ENCODE measurements at places on chromosomes 13 and 19.
A peak's percentile ranks its signal among the peaks of the same experiment; 100 is the strongest.

DNA sequence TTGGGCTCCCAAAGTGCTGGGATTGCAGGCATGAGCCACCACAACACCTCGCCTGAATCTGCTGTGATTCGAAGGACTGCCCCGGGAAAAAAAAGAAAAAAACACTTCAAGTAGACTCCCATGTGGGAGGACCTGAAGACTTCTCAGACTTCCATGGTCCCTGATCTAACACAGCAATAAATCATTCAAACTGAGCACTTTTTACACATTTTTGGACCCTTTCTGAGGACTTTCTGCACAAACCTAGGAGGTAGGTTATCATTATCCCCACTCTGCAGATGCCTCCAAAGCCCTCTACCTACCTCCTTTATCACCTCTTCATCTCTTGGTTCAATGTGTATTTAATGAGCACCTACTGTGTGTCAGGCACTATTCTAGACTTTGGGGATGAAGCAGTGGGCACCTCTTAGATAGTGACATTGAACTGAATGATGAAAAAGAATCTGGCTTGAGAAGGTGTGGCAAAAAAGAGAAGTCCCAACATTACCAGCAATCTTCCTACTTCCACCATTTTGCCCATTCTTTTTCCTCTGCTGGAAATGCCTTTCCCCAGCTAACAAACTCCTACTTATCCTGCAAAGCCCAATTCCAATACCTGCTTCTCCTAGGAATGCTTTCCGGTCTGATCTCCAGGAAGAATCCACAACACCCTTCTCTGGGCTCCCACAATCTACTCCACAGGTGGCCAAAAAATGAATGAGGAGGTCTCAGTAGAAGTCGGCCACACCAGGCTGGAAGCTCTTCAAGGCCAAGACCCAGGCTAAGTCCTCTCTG, 1.6 kb upstream of the CLPP start:
- no peak for DNase-seq

DNA sequence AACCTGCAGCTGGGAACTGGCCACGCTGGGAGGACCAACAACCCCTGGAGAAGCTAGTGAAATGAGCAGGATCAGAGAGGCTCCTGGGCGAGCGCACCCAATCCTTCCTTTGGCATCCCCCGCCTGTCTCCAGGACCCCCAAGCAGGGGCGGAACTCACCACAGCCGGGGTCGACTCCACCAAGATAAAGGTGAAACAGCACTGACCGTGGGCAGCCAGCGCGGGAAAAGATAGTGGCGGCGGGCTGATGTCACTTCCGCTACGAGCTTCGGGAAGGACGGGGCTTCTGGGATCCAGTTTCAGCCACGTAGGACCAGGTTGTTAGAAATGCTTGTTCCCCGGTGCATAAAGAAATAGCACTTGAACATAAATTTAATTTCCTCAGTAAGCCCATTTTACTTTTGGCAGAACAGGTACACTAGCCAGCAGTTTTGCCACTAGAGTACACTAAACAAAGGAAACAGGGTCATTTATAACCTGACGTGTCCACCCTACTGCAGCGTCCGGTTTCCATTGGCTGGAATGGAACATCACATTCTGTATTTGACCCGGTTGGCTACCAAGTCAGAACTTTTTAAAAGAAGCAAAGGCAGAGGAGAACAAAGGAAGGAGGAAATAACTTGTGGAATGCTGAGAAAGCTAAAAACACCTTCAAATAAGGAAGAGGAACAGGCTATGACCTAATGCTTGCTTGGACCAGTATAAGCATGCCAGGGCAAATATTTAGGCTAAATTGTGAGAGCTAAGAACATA, 25.5 kb upstream of the ZNF562 start:
- DNase-seq = no peak

DNA sequence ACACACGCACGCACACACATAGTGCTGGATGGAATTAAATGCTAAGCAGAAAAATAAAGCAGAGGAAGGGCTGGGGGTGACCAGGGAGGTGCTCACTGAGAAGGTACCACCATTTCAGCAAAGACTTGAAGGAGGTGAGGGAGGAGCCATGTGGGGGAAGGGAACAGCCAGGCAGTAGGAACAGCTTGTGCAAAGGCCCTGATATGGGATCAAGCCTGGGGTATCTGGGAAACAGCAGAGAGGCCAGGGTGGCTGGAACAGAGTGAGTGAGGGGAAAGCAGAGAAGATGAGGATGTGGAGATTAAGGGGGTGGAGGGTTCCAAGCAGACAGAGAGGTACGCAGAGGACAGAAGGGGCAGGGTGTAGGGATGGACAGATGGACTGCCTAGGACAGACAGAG, 25.2 kb downstream of the NOTCH3 start:
- no peak for DNase-seq

DNA sequence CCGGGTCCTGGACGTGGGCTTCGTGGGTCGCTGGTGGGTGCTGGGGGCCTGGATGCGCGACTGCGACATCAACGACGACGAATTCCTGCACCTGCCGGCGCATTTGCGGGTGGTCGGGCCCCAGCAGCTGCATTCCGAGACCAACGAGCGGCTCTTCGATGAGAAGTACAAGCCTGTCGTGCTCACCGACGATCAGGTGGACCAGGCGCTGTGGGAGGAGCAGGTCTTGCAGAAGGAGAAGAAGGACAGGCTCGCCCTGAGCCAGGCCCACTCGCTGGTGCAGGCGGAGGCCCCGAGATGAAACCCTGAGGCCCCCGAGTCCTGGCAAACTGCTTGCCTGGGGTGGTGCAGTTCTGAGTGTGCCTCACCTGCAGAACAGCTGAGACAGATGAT, 787 bp downstream of the TIMM29 start:
- DNase-seq = no peak

GRCh38 chr19:12783849-12784393, 7.4 kb upstream of the JUNB start:
- DNase-seq = peak; percentile 50

- DNase-seq = no peak
Measured at GRCh38 chr19:40344422-40344821, 3.8 kb downstream of the C19orf47 start.

DNA sequence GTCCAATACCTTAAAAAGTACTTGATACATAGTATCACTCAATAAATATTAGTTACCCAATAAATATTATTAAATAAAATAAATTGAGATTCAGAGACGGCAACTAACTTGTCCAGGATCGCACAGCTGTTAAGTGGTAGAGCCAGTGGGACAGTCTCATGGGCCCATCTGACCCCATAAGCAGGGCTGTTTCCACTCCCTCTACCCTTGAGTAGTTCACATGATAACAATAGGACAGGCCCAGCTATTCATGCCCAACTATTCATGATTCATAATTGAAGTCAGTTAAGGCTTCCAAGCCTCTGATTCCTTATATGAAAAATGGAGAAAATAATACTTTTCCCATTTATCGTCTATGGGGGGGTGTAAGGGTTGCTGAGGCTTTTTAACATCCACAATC, 78.2 kb downstream of the C13orf42 start:
- DNase-seq = no peak

GRCh38 chr19:29858000-29858596, 46.3 kb downstream of the CCNE1 start:
- no peak for DNase-seq

GRCh38 chr13:75079226-75079625, 402.7 kb downstream of the TBC1D4 start:
- no peak for DNase-seq

DNA sequence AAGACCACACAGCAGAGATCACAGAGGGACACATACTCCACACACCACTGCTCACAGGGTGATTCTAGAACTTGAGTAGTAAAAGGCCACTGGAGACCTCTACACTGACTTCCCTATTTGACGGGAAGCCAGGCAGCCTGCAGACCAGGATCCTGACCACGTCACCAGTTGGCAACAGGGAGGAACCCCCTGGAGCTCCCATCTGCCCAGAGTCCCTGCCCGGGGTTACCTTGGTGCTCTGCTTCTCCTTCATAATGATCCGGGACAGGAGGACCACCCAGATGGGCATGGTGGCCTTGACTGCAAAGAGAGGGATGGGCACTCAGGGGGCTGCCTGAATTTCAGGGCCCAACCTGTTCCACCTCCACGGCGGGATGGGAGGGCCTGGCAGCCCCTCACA, 932 bp downstream of the SLC35E1 start:
- DNase-seq = no peak

GRCh38 chr13:94394723-94395122, 84.8 kb downstream of the DCT start:
- DNase-seq = no peak

DNA sequence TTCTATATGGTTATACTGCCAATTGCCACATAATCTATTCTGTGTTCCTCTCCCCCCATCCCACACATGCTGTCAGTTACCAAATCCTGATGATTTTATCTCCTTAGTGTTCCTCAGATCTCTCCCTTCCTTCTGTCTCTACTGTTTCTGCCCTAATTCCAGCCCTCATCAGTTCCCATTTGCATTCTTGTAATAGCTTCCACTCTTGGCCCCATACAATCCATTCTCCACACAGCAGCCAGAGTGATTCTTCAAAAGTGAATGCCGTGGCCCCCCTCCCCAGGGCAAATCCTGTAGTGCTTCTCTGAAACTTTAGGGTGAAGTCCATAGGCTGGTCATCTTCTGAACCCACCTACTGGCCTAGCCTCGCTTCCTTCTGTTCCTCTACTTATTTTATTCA, 114.4 kb downstream of the ZAR1L start:
- no peak for DNase-seq

GRCh38 chr19:55247621-55248099, 11.2 kb downstream of the PPP6R1 start:
- no peak for DNase-seq

- DNase-seq = no peak
Measured at GRCh38 chr13:55500694-55501093, 1640.0 kb upstream of the PRR20A start.

- DNase-seq = peak; percentile 92
Measured at GRCh38 chr19:17079710-17080439, 4.3 kb downstream of the MYO9B start.

GRCh38 chr19:14472202-14472938, 2.8 kb downstream of the PTGER1 start:
- peak; percentile 67 for DNase-seq

GRCh38 chr13:48291730-48292129, 11.8 kb upstream of the RB1 start:
- no peak for DNase-seq

DNA sequence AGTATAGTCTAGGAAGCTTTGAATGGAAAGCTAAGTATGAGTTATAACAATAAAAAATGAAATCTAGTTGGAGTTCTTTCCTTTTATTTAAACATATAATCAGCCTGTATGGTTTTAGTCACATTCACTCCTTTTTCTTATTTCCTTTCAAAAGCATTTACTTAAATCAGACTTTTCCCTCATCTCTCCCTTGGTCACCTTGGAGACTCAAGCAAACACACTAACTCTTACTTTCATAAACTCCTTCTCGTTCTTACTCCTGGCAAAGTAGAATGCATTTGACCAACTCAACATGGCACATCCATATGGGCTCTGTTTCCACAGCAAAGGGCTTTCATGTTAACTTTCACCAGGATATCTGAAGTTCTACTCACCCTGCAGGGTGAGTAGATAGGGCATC, 400.0 kb downstream of the LMO7 start:
- DNase-seq = no peak

GRCh38 chr19:35861640-35862160, 5.0 kb downstream of the KIRREL2 start:
- DNase-seq = no peak

GRCh38 chr13:109431217-109431616, 355.2 kb downstream of the IRS2 start:
- DNase-seq = no peak

- DNase-seq = no peak
Measured at GRCh38 chr19:45764475-45764874, 4.6 kb downstream of the SIX5 start.

GRCh38 chr13:31731921-31732320, 7.4 kb upstream of the RXFP2 start:
- DNase-seq = no peak

DNA sequence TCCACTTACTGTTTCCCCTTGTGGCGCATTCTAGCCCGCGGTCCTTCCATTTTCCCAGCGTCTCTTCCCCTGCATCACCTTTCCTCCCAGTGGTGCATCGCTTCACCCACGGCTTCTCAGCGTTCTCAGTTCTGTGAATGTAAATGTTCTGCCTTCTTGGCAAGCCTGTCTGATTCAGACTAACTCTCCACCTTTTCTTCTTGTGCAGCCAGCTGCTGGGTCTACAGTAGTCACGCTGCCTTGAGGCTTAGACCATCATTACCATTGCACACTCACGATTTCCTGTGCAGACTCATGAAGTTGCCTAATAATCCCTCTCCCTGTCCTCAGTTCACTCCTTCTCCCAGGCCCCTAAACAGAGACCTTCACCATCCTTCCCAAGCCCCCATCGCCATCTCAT, 75.0 kb downstream of the DHRS12 start:
- no peak for DNase-seq

DNA sequence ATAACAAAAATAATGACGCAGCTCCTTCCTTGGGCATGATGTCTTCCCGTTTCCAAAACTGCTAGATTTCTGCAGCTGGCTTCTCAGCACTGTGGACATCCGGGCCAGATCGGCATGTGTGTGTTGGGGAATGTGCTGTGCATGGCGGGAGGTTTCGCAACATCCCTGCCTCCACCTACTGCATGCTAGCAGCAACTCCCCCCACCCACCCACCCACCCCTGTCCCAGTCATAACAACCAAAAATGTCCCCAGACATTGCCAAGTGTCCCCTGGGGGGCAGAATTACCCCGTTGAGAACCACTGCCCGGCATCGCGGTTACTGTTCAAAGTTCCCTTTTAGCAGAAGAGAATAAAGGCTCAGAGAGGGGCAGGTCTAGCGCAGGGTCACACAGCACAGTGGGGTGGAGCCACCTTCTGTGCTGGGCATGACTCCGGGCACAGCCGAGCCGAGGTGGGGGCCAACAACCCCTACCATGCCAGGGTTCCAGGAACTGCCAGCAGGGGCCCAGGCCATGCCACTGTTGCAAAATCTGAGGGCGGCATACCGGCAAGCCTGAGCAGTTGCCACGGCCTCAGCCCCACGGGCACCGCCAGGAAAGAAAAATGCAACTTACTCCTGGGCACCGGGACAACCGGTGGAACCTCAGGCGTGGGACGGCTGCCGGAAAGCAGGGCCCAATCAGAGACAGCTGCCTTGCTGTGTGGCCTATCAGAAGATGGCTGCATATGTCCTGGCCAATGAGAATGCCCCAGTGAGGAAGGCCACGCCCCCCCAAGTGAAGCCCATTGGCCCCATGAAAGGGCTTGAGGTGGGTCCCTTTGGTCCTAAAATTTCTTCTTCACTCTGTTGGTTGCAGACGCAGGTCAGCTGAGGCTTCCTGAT, 22.5 kb upstream of the NFIC start:
- DNase-seq = peak; percentile 33

- no peak for DNase-seq
Measured at GRCh38 chr13:87820241-87820640, 149.1 kb downstream of the SLITRK5 start.

DNA sequence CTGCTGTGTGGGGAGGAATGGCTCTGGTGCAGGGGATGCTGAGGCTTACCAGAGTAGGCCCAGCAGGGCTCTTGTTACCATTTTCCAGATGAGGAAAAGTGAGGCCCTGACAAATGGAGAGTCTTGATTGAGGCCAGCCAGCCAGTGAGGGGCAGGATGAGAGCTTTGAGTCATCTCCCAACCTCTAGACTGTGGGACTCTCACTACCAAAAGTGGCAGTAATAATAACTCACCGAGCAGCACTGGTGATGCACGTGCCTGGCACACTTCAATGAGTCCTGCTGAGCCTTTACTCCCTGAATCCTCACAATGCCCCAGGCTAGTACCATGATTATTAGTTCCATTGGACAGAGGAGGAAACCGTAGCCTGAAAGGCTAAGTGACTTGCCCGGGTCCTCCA, 7.8 kb downstream of the CIC start:
- DNase-seq = no peak

- no peak for DNase-seq
Measured at GRCh38 chr13:97188207-97188606, 33.9 kb upstream of the MBNL2 start.

Data from T-helper 2 cell (primary cell).